HFFc6 (cell line): ENCODE measurements at places on chromosomes 7 and 10.

GRCh38 chr10:72219235-72219814, 3.2 kb upstream of the ASCC1 start:
- no peak for DNase-seq

- no peak for DNase-seq
Measured at GRCh38 chr7:125046767-125047166, 117.1 kb upstream of the POT1 start.

- DNase-seq = peak; percentile 90
Measured at GRCh38 chr7:80312139-80312661, 177.6 kb downstream of the GNAI1 start.

GRCh38 chr7:46886669-46887374, 695.1 kb downstream of the TNS3 start:
- DNase-seq = no peak

GRCh38 chr10:75593692-75594556, 162.5 kb downstream of the LRMDA start:
- DNase-seq = no peak

DNA sequence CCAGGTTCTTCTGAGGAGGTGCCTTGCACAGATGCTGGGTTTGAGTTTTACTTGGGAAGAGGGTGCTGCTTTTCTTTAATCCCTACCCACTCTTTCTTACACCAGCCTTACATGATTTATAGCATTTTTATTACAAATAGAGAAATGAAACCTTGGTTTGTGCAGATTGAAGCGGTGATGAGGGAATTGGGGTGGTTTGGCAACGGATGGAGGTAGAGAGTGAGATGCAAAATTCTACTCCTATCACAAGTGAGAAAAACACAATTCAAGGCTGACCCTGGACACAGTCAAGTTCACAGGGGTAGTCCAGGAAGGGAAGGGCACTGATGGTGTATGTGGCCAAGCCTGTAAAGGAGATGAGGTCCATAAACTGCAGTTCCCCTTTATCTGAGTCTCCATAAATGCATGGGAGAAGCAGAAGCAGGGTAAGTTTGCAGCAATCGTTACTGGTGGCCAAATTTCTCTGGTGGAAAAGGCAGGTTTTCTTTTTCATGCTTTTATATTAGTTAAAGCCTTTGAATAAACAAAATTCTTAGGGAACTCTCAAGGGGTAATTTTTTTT, 214.3 kb downstream of the JAZF1 start:
- no peak for DNase-seq

DNA sequence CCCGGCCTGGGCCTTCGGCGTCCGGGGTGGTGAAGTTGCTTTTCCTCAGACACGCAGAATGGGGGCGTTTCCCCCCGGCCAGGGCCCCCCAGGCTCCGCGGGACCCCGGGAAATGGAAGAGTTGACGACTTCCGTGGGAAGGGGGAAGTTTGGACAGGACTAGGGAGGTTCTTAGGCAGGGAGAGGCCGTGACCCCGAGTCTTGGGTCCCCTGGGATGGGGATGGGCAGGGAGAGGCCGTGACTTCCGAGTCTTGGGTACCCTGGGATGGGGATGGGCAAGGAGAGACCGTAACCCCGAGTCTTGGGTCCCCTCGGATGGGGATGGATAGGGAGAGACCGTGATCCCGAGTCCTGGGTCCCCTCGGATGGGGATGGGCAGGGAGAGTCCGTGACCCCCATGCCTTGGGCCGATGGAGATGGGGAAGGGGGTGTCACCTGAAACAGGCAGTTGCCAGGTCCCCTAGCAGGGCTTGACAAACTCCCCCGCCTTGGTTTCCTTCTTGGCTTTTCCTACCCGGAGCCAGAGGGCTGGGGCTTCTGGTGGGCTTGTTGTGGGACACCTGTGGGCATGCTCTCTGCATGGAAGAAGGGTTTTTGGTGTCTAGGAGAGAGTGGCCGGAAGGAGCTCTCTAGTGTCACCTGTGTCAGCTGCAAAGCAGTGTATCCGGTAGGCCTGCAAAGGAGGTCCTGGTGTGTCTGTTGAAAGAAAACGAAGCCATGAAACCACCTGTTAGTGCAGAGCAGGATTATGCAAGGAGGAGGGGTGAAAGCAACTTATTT, 1.1 kb downstream of the TRRAP start:
- peak; percentile 46 for DNase-seq

DNA sequence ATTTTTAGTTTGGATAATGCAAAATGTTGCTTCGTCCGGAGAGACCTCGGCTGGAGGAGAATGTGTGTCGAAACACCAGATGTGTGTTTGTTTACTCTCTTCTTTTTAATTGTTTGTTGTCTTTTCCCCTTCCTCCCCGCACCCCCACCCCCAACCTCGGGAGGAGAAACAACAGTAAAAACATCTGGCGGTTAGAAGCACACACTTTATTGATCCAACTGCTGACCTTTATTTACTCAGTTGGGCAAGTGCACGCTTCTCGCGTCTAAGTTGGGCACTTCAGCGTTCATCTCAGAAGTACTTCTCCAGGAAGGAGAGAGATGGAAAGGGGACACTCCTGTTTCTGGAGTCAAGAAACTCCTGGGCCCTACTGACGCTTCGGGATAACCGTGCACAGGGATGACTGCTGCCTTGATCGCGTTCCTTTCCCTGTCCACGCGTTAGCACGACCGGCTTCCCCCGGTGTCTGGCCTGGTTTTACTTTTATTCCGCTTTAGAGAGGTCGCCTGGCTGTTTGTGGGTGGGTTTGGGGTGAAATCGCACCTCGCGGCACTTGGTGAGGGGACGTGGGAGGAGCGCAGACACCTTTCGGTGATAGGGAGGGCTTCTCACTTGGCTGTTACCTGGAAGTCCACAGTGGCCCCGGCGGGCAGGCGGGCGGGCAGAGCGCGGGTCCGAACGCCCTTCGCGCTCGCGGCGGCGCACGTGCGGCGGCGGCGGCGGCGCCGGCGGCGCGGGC, 168.3 kb upstream of the PPP1R3A start:
- DNase-seq = no peak

GRCh38 chr10:3832022-3832786, 47.2 kb upstream of the KLF6 start:
- DNase-seq = no peak

DNA sequence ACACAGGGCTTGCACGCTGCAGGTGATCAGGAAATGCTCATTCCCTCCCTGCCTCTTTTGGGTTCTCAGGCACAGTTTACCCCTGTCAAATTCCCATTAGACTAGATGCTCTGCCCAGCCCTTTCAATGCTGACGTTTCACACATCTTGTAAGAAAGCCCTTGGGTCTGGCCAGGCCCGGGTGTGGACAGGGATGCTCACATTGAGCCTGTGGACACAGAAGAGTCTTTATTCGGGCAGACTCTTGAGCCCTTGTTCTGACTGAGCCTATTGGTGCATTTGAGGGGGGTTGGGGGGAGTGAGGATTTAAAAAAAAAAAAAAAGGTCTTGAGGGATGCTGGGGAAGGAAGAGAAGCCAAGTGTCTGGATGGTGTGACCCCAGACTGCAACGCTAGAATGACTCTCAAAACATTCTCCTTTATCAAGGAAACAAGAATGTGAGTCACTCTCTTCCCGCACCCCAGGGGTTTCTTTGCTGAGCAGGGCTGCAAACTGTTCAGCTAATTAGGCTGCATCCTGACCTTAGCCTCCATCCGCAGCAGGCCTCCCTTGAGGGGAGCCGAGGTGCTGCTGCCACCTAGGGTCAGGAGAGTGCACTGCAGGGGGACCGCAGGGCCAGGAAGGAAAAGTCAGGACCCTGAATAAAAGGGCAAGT, 53.6 kb upstream of the TMEM72 start:
- DNase-seq = peak; percentile 88

GRCh38 chr10:3811291-3811870, 26.4 kb upstream of the KLF6 start:
- DNase-seq = no peak

- DNase-seq = no peak
Measured at GRCh38 chr7:93018716-93019115, 99.1 kb downstream of the SAMD9 start.

- DNase-seq = peak; percentile 7
Measured at GRCh38 chr7:91922857-91923256, 17.8 kb upstream of the AKAP9 start.

DNA sequence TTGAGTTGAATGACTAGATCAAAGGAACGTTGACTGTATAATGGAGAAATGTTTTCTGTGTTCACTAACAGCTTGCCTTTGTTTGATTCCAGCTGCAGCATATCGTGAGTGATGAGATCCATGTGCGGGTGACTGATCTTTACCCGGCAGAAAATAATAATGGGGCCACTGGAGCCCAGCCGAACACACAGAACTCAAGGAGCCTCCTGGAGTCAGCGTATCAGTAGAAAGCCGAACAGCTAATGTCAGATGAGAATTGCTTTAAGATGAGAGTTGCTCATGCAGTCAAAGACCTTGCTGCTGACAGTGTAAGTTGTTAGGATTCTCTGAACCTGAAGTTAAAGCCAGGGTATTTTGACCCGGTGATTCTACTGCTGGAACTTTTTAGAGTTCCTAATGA, 34.3 kb upstream of the MTPAP start:
- no peak for DNase-seq

- peak; percentile 46 for DNase-seq
Measured at GRCh38 chr7:105975770-105976417, 12.8 kb downstream of the CDHR3 start.

DNA sequence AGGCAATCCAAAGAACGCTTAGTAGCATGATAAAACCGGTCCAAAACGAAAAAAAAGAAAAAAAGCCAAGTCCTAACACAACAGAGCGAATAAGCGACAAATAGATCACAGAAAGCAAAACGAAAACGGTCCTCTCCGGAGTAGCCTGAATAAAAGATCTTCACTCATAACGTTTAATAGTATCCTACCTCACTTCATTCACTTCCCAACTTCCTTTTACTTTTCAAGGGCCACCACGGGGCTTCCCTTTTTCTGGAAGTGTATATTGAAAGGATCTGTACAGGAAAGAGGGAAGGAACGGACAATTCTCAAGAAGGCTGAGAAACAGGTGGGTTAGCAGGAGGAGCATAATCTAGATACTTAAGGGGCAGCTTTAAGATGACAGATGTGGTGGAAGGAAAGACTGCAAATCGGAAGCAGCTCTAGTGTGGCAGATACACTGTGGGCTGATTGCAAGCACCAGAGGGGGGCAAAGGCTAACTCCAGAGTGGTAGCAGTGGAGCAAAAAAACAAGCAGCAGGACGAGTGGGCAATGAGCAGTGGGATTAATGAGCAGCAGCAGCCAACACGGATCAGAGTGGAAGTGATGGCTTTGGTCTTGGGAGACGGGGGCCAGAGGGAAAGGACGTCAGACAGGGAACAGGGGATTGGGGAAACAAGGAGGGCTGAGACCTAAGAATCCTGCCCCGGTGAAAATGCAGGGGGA, 866 bp downstream of the CNOT4 start:
- peak; percentile 19 for DNase-seq

DNA sequence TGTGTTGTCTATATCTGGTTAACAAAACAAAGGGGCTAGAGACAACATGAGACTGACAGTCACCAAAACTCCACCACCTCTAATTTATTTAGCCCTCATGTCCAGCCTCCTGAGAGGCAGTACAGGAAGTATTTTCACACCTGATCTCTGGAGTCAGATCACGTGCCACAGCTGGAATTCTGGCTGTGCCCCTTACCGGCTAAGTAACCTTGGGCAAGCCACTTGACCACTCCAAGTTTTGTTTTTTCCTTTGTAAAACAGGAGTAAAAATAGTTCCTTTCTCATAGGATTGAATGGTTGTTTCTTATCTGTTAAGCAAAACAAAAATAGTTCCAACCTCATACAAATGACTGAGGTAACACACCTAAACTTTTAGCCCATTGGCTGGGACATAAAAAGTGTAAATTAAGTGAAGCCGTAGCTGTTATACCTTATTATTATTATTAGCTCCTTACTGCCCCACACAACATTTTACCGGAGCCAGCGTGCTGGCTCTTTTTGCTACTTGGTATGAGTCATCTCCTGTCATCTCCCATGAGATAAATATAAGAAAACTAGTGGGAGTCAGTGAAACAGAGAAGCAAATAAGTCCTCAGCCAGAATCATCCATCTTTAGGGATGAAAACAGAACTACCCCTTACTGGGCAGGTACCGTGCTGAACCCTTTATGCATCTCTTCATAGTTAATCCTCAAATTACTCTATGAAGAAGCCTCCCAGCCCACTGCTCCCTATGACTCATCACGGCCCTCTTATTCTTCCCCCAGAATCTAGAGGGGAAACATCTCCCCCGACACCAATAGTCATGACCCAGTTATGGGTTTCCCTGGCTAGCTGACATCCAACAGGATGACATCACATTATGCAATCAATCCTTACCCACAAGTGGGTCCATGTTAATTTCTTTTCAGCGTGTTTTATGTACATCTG, 44.9 kb downstream of the PPP1R3C start:
- DNase-seq = peak; percentile 72

DNA sequence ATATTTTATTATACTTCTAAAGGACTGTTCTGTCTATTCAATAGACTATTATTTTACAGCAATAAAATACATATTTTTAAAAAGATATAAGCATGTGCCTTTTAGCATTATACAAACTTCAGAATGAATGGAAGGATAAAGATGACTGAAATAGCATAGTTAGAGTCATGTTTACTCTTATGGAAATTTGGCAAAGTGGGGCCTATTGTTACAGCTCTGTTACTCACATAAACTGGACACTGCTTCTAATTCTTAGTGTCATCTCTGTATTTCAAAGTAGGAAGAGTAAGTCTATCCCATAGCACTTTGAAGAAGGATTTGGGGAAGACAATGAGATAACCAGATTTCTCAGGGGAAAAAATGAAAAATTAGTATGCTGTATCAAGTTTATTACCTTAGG, 168.2 kb downstream of the SKAP2 start:
- DNase-seq = no peak

DNA sequence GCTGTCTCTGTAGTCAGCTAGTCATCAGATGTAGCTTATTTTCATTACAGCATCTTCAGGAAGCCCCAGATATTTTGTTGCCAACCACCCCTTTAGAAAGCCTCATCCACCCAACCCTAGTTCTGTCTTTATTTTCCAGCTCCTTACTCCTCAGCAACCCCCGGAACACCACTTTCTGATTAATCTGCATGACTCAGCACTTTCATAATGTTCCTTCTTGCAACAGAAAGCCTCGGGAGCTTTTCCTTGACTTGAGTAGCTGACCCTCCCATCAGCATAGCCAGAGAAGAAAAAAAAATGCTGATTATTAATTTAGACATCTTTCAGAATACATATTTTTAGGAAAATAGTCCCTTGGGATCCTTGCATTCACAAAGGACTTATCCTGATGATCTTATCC, 244.0 kb upstream of the CXCL12 start:
- DNase-seq = peak; percentile 82

DNA sequence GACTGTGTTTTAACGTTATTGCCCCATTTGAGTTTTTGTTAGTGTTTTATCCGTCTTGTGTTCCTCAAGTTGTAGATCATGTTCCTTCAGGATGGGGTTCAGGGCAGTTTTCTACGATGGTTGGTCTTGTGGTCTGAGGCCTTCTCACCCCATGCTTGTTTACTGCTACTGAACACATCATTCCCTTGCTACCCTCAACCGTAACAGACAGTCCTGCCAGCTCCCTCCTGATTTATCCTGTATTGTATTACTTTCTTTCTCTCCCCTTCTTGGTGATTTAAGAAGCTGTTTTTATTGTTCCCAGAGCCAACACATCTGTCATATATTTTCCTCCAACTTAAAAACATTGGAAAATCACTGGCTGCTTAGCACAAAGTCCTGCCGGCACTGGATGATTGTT, 719.8 kb downstream of the INHBA start:
- DNase-seq = no peak
